ENCODE measurements at places on chromosomes 16 and 17. TPM values are rescaled to one million over a fixed set of nuclear protein-coding genes. Genes with fewer than 3 reads are reported as not detected.

PIRT gene
- not detected for total RNA-seq

SHBG gene
- total RNA-seq: 0.46 TPM

ASB16 gene
- total RNA-seq: 0.17 TPM

ARHGAP44 gene
- 3.6 TPM for total RNA-seq
